Activated CD8-positive, alpha-beta memory T cell treated with anti-CD3 and anti-CD28 coated beads for 4 hours (primary cell): ENCODE measurements at places on chromosomes 5 and 9.

GRCh38 chr5:76964060-76964459 is 11.2 kb downstream of the CRHBP start:
- no peak for DNase-seq

GRCh38 chr9:21993893-21994555 is at the start of gene CDKN2A:
Gene CDKN2A, minus strand, starts transcription at chr9:21994392.
- DNase-seq: no peak

DNA sequence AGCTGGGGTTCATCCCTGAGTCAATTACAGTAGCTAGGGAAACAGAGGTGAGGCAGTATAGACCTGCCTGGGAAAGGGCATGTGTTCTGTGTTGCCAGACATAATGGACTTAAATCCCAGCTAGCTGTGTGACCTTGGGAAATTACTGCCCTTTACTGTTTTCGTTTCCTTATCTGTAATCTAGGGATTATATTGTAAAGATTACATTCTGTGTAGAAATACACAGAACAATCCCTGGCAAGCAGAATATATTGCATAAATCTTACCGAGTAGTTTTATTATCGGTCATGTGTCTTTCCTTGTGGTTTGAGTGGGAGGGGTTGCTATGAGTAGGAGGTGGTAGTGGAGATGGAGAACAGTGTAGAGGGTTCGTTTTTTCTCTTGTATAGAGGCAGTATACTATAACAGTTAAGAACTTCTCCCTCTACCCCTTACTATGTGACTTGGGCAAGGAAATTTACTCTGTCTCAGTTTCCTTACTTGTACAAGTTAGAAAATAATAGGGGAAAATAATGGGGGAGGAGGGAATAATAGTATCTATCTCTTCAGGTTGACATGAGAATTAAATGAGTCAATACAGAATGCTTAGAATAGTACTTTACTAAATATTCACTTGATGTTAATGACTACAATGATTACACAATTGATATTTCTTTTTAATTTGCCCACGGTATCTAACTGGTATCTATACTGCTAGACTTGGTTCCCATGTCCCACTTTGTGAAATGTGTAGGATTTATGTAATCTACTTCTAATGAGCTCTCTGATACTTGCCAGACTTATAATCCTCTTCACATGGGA is 7.1 kb upstream of the DMXL1 start:
- DNase-seq: no peak

DNA sequence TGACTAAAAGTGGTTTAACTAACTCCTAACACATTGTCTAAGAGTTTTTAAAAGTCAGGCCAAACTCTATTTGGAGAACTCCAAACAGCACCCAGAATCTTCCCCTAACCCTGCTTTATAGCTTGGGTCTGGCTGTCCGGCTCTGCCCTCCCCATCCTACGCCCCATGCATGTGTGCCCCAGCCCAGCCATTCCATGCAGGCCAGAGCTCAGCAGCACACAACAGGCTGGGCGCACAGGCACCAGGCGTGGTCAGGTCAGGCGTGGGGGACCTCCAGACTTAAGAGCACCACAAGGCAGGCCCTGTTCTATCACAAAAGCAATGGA is 31.1 kb downstream of the SHB start:
- DNase-seq: no peak

DNA sequence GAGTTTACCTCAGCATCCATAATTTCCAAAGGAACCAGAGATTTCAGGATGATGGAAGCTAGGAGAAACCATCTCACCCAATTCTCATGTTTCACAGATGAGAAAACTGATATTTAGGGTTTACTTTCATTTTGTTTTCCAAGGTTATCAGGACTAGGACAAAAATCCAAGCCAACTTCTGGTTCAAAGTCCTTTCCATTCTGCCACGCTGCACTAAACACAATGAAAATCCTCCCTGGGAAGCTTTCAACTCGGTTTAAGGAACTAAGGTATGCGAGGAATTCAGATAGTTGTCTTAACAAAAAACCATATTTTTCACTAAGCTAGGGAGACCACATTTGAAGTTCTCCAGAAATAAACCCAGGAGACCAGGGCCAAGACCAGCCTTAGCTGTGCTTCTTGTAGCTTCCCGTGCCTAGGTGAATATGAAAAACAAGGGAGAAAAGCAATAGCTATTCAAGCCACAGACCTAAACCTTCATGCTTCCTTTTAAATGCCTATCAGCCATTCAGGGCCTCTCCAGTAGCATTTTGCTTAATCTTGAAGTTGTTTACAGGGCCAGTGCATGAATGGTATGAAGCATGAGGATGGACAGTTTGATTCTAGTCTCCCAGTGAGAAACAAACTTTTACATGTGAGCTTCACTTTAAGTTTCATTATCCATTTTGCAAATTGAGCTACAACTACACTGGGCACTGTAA is 167.9 kb downstream of the DENND1A start:
- no peak for DNase-seq

GRCh38 chr9:5184776-5185175 is 663 bp downstream of the INSL6 start:
- no peak for DNase-seq

DNA sequence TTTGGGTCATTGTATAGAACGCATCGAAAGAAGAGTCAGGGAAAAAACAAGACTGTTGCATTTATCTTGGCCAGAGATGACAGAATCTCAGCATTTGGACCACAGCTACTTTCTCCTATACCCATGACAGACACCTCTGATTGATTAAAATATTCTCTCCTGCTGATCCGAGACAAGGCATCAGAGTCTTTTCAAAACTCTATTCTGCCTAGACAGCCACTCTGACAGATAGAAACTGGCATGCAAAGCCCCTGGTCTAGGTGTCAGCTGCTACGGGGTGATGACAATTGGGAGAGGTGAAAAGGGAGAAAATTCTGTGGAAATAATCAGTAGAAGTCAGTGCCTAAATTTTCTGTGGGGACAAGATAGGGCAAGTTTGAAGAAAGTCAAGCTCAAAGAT is 152.2 kb downstream of the PIK3R1 start:
- no peak for DNase-seq

- no peak for DNase-seq
These were observed 15.4 kb upstream of the VPS13A start for GRCh38 chr9:77161966-77162365.

DNA sequence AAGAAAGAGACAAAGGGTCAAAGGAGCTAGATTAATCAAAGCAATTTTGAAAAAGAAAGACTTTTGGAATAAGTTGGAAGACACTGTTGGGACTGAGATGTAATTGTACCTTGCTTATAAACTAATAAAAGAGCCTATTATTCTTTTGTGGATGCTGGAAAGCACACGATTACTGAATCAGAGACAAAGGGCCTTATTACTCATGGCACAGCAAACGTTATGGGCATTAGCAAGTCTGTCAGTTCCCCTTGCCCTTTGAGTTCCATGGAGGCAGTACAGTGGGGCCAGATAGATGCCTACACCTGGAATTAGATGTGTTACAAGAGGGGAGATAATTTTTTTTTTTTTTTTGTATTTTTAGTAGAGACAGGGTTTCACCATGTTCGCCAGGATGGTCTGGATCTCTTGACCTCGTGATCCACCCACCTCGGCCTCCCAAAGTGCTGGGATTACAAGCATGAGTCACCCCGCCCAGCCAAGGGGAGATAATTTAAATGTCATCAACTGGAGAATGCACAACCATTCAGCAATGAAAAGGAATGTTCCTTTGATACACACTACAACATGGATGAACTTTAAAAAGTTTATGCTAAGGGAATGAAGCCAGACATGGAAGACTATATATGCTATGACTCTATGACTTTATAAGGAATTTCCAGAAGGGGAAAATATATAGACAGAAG is 128.9 kb downstream of the STARD4 start:
- DNase-seq: no peak

- no peak for DNase-seq
These were observed 49.2 kb downstream of the ROR2 start for GRCh38 chr9:91900797-91901177.

GRCh38 chr9:88460587-88461332 is 72.5 kb downstream of the SPIN1 start:
- no peak for DNase-seq

DNA sequence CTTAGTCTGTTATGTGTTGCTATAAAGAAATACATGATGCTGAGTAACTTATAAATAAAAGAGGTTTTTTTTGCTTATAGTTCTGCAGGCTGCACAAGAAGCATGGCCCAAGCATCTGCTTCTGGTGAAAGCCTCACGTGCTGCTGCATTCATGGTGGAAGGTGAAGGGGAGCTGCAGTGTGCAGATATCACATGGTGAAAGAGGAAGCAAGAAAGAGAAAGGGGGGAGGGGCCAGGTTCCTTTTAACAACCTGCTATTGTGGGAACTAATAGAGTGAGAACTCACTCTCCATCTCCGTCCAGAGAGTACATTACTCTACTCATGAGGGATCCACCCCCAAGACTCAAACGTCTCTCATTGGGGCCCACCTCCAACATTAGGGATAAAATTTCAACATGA is 12.5 kb upstream of the PARP8 start:
- no peak for DNase-seq

- no peak for DNase-seq
These were observed 12.9 kb upstream of the MOB3B start for GRCh38 chr9:27542508-27542907.

DNA sequence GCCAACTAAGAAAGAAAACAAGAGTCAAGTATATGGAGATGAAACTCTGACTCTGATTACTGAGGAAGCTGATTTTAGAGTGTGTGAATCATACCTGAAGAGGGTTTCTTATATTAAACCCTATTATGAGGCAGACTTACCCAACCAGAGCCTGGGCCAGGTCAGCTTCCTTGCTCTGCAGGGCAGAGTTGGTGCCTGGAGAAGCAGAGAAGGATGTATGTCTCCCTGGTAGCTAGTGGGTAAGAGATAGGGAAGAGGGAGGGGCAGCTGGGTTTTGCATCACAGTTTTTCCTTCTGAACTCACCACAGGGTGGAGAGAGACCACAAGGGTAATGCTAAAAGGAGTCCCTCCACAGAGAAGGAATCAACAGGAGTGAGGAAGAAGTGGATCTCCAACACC is 104.1 kb downstream of the CMYA5 start:
- DNase-seq: no peak

- DNase-seq: no peak
These were observed 17.2 kb upstream of the NFIB start for GRCh38 chr9:14331120-14331519.

DNA sequence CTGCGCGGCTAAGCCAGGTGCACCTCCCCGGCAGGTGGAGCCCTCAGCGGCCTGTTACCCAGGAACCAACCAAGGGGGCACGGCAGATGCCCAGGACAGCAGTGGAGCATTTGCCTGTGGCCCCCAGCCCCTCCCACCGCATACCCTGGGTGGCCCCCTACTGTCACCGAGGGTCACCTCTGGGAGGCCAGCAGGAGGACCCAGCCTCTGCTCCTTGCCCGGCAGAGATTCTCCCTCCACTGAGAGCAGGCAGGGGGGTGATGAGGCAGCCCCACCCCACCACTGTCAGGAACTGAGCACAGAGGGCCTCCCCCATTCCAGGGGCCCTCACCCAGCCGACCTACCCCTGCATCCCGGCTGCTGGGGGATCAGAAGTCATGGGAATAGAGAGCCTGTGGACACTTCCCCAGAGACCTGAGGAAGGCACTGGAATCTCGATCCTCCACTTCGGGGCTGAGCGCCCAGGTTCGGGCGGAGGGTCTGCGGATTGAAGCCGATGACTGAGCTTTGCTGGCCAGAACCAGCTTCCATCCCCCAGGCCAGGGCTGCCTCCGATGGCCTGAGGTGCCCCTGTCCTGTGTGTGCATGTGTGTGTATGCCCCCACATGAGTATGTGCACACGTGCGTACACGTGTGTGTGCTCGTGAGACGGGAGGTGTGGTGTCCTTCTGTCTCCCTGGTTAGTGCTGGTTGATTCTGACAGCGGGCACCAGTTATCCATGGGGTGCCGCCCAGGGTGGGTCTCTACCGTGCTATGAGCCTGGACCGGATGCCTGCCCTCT is at the start of gene QRFP:
TSS of gene QRFP (minus strand) at position 580 of the 782 bp plus-strand sequence. CDS start 2,974 bp downstream, outside the sequence.
- no peak for DNase-seq

DNA sequence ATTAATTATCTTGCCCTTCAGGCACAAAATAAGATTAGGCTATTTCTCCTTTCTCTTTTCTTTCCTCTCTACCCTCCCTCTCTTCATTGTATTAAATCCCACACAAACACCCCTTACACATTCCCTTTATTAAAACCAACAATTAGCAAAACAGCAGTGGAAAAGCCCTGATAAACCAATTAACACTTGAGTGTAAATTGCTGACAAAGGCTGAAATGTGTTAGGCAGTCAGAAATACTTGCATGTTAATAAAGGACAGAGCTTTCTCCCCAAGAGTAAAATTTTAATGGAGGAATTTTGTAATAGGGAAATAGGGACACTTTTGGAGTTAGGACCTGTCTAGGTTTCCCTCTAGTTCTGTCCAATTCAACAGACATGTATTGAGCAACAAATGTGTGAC is 370.9 kb downstream of the MRPS30 start:
- no peak for DNase-seq

GRCh38 chr5:34042321-34042720 is 692 bp downstream of the C1QTNF3 start:
- no peak for DNase-seq

- DNase-seq: no peak
These were observed 144.3 kb downstream of the GIN1 start for GRCh38 chr5:102975457-102976182.

GRCh38 chr5:169020102-169020501 is 280.8 kb downstream of the SLIT3 start:
- DNase-seq: no peak

DNA sequence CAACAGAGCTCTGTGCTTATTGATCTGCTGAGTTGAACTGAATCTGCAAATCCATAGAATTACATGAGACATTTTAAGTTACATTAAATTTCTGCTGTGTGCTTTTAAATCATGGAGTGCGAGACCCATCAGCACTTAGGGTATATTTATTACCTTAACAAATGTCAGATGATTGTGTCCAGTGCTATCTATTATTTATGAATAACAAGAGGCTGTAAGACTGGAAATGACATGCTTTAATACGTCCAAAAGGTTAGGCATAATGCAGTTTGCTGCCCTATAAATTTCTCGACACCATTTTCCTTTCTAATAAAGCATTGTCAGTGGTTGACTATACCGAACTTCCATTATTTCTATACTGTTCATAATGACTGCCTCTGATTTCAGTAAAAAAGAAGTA is 117.6 kb downstream of the SEMA6A start:
- no peak for DNase-seq

- DNase-seq: no peak
These were observed 182.4 kb downstream of the ACTL7B start for GRCh38 chr9:108673386-108673785.

- no peak for DNase-seq
These were observed 12.3 kb downstream of the GPBP1 start for GRCh38 chr5:57186194-57186593.

- DNase-seq: no peak
These were observed 18.9 kb upstream of the GLIS3 start for GRCh38 chr9:4318741-4319140.

DNA sequence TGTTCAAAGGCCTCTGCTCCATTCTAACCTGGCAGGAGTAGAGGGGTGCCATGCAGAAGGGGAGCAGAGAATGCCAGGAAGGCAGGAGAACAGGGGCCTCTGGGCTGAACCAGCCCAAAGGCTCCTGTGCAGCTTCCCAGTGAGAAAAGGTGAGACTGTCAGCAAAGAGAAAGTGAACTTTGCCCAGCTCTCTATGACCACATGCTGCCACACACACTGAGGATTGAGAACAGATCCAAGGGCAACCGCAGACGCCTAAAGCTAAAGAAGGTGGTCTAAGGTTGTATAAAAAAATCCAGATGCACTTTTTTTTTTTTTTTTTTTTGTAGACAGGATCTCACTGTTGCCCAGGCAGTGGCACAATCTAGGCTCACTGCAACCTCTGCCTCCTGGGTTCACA is 51.4 kb downstream of the ALDH7A1 start:
- no peak for DNase-seq
